AG08396 (cell line): ENCODE measurements at places on chromosomes 3 and 15.
A peak's percentile ranks its signal among the peaks of the same experiment; 100 is the strongest.

GRCh38 chr15:57890351-57890750 is 175.2 kb downstream of the ALDH1A2 start:
- peak; percentile 11 for DNase-seq

- DNase-seq: peak; percentile 90
Observed at GRCh38 chr3:101724329-101725193, at the start of gene CEP97. Gene CEP97, plus strand, starts transcription at chr3:101724614. Its CDS starts 63 bp downstream, at chr3:101724677.

GRCh38 chr15:35208353-35208752 is 123.3 kb upstream of the NANOGP8 start:
- DNase-seq: no peak

DNA sequence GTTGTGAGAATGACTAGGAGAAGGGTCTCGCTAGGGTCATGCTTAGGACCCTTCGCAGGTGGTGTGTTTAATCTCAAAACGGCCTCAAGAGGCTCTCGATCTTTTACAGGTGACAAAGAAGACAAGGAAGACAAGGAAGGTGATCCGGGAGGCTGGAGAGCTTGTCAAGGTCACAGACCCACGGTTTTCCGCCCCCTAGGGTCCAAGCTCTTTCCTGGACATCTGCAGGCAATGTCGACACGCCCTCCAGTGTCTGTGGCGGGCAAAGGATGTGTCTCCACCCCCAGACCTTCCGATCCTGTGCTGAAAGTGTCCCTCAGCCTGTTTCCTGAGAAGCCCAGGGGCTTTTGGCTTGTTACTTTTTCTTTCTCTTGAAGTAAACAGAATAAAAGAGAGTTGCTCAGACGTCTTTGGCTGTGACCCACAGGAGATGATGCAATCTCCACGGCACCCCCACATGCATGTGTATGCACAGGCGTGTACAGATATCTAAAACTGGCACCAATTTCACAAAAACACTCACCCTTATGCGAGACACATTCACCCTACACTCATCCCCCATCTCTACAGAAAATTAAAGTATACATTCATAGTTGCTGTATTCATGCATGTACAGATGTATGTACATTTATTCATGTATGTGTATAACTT is 108.8 kb downstream of the KLF13 start:
- DNase-seq: peak; percentile 76

- no peak for DNase-seq
Observed at GRCh38 chr3:64651741-64652241, 36.0 kb downstream of the ADAMTS9 start.

- no peak for DNase-seq
Observed at GRCh38 chr3:116920826-116921610, 211.4 kb downstream of the TUSC7 start.

- DNase-seq: no peak
Observed at GRCh38 chr3:109432833-109433232, 95.5 kb upstream of the DPPA4 start.

- DNase-seq: no peak
Observed at GRCh38 chr3:18766974-18767373, 341.8 kb upstream of the SATB1 start.

DNA sequence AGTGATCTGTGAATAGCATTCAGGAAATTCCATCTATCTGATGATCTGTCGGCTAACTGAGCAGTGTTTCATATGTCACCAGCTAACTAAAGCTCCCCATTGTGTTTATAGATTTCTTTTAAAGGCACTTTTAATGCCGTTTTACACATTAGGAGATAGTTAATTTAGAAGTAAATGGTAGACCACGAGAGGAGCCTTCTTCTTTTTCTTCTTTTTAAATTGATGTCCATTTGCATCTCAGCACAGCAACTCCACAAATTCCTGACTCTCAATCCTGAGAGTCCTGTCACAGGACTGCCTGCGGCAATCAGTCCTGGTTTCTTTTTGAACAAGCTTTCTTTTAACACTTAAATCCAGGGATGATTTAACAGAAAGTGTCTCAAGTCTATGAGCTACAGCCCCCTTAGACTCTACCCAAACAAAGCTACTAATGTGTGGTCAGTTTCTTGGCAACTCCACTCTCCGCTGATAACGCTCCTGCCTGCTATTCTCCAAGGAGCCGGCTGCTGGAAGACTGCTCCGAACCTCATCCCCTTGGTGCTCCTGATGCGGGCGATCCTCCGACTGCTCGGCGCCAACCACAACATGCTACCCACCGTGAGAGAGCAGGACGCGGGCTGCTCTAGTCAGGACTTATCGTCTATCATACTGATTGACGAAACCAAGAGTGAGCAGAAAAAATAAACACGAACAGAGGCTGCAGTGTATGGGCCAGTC is 421.4 kb downstream of the MECOM start:
- peak; percentile 35 for DNase-seq

DNA sequence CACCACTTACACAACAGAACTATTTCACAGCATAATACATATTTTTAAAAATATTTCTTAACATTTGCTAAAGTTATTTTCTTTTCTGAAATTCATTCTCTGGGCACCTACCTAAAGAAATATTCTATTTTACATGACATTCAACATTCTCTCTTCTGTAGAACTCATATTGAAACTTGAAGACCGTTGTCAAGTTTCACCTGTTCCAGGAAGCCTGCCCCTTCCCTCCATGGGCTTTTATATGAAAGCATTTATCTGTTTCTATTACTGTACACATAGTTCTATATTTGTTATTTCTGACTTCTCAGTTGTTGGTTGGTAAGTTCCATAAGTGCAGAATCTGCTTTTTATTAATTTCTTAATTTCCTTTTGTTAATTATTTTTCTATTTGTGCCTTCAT is 204.3 kb upstream of the ALCAM start:
- DNase-seq: no peak

DNA sequence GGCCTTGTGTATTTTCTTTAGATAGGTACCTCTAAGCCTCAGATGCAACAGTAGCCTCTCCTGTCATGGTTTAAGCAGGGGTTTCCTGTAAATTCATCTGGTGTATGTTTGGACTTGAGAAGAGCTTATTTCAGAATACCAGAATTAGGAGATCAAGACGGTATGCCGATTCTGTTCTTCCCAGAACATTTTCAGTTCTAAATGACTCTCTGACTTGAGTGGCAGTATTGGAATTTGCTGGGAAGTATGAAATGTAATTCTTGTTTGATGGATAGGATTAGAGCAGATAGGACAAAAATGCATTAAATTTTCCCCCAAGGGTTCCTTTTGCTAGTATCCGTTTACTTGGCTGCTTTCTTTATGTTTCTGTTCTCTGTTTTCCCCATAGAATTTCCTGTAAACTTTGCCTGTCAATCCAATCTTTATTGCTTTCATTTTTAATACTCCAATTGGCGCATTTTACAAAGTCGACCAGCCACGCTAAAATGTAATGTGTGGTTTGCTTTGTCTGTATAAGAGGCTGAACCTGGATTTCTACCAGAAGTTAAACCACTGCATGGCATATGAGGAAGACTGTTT is 612.2 kb downstream of the RBMS3 start:
- DNase-seq: no peak

DNA sequence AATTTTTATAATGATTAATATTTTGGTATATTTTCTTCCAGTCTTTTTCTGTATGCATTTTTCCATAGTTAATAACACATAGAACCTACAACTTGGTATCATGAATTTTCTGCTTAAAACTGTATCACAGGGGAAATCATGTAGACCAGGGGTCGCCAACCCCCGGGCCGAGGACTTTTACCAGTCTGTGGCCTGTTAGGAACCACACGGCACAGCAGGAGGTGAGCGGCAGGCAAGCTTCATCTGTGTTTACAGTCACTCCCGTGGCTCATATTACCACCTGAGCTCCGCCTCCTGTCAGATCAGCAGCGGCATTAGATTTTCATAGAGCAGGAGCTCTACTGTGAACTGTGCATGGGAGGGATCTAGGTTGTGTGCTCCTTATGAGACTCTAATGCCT is 54.7 kb downstream of the RPL22L1 start:
- no peak for DNase-seq

GRCh38 chr3:182165234-182165633 is 453.5 kb downstream of the SOX2 start:
- DNase-seq: no peak

DNA sequence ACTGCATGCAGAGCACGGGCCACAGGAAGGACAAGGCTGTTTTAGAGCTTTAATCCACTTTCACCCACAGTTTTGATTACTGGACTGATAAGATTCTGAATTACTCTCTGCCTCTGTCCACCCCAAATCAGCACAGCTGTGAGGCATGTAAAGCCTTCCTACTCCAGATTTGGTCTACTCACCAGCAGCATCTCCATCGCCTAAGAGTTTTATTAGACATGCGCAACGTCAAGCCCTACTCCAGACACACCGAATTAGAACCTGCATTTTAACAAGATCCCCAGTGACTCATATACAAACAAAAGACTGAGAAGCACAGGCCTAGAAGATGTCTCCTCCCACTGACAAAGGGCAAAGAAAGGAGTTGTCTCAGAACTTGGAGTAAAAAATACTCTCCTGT is 221.2 kb downstream of the TUSC7 start:
- no peak for DNase-seq

DNA sequence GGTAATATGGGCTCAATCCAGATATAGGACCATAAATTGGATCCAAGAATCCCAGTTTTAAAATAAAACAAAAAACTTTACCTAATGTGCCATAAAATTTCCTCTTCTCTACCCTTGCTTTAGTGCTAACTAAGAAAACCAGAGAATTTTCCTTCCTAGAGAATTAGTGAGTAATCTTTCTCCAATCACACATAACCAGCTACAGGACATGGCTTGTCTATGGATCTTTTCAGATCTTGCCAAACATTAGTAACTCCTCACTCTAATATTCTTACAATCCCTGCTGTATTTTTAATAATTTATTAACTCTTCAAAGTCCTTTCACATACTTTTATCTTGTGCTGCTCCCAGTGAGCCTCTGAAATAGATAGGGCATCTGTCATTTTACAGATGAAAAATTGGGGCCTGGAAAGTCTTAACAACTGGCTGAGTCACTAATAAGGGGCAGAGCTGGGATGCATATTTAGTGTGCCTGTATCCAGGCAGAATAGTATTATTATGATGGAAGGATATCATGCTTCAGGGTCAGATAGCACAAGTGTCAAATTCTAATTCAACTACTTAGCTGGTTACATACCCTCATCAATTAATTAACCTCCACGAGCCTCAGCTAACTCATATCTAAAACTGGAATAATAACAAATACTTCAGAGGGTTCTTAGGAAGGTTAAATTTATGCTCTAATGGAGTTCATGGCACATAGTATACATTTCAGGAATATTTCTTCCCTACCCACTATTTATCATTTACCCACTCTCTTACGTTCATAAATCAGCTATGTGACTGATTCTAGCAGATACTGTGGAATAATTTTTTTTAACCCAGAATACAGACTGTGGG is 5.6 kb downstream of the ZBED2 start:
- no peak for DNase-seq

- no peak for DNase-seq
Observed at GRCh38 chr15:29241207-29241606, 28.4 kb downstream of the NSMCE3 start.

DNA sequence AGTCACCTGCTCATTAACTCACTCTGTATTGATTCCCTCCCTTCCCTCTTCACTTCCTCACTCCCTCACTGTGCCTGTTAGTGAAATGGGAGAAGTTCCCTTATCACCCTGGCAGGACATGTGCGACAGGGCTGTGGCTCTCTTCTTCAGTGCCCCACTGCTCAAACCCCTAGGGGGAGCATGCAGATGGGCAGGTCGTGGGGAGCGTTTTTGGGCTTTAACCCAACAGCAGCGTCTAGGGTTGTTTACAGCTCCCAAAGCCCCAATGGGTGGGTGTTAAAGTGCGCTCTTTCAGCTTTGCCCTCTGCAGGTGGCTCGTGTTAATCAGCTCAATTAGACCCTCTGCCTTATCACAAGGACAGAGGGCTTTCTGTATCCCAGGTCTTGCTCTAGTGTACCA is 447.8 kb upstream of the PROK2 start:
- no peak for DNase-seq

DNA sequence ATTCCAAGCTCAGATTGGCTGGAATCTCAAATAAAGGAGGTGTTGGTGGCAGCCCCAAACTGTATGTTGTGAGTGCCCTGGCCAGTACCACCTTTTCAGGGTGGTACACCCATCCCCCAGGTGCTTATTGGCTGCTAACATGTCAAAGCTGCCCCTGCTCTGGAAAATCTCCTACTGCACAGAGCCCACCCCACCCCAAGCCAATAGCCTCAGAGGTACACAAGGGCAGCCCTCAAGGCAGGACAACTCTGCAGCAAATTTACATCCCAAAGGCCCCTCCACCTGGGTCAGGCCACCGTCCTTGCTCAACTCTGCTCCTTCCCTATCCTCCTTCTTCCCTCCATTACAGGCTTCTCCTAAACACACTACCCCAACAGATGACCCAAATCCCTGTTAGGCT is 37.1 kb upstream of the LYZL4 start:
- no peak for DNase-seq

- DNase-seq: no peak
Observed at GRCh38 chr3:127809211-127809610, 13.1 kb downstream of the MGLL start.

- DNase-seq: no peak
Observed at GRCh38 chr3:38994251-38994650, 57.5 kb downstream of the SCN11A start.

- peak; percentile 81 for DNase-seq
Observed at GRCh38 chr15:40984964-40985363, 31.7 kb downstream of the CHAC1 start.

GRCh38 chr15:72983801-72984545 is 68.3 kb upstream of the NEO1 start:
- no peak for DNase-seq

- no peak for DNase-seq
Observed at GRCh38 chr3:87191641-87192040, 35.5 kb upstream of the CHMP2B start.

DNA sequence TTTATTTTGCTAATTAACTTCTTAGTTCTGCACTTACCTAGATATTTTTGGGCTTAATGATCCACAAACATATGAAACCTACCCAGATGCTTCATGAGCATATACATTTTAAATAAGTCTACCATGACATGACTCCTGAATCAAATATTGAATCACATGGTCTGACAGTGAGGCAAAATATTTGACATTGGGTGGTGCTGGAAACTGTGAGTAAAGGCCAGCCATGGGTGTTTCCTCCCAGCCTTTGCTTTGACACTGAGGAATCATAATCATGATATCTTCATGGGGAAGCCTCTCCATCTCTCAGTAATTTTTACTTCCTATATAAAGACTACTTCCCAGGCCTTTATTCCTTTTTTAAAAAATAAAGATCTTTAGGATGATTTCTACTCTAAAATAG is 22.8 kb upstream of the SSR3 start:
- DNase-seq: no peak

DNA sequence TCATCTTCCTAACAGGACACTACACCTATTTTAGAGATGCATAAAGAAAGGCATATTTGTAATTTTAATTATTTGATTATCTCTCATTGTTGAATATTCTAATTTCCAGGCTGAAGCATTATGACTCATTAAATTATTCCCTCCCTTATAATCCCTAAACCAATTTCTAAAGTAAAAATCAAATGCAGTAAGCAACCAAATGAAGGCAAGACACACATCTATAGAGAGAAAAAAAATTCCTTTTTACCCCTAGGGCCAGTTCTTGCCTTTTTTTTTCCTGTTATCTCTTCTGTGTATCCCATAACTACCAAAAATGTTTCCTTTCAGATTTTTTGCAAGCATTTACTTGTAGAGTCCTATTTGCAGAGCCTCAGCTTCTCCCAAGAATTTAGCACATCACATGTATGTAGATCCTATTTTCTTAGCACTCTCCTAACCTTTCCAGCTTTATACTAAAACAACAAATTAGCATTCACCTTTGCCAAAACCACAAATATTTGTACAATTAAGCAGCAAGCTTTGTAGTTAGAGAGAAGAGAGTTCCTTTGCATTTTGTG is 177.9 kb downstream of the SATB1 start:
- no peak for DNase-seq

GRCh38 chr15:70237626-70238025 is 139.9 kb upstream of the TLE3 start:
- no peak for DNase-seq

GRCh38 chr3:45185461-45185860 is 39.3 kb upstream of the CDCP1 start:
- no peak for DNase-seq
